ENCODE measurements at places on chromosomes 6 and 20.

- DNase-seq: no peak
Observed at GRCh38 chr20:44886266-44886651, 754 bp downstream of the YWHAB start.

- DNase-seq: no peak
Observed at GRCh38 chr6:100662264-100662663, 197.5 kb upstream of the SIM1 start.

DNA sequence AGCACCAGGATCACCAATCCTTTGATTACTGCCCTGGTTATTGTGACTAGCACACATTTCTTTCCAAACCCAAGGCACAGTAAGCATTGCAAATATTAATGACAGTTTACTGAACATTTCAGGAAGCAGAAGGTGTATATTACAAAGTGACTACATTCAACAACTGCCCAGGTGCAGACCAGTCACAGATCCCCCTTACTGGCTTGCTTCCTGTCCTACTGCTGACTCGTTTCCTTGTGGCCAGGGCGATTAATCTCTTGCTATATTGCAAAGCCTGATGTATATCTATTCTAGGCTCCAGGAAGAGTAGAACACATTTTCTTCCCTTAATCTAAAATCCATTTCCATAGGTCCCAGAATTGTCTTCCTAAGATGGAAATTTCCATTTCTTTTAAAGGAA is 77.2 kb upstream of the EPHA7 start:
- no peak for DNase-seq

DNA sequence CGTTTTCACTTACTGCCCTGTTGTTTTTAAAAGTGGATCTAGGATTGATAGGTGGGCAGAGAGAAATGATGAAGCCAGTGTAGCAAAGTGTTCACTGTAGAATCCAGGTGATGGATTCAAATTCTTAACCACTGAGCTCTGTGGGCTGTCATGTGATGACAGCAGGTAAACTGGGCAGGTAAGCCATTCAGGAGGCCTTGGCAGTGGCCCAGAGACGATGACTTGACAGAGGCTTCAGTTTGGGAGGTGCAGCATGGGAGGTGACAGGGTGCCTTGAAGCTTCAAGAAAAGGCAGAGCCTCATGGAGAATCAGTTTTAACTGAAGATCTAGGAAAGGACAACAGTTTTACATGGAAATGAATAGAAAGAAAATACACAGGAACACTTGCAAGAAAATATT is 2.0 kb downstream of the NAA20 start:
- no peak for DNase-seq
